ENCODE measurements at places on chromosomes 6 and 20. TPM values are rescaled to one million over a fixed set of nuclear protein-coding genes. Genes with fewer than 3 reads are reported as not detected.

TRIM31 gene
- total RNA-seq: not detected

WFDC2 gene
- 4.9 TPM for total RNA-seq

DCDC2 gene
- total RNA-seq: not detected

STMND1 gene
- not detected for total RNA-seq

RMND1 gene
- total RNA-seq: 24.6 TPM

SLC22A7 gene
- not detected for total RNA-seq

Measured in airway epithelial cell (primary cell).